ENCODE measurements at places on chromosomes 3 and 15.

GRCh38 chr3:38164643-38164951 lies 740 bp upstream of the OXSR1 start:
- DNase-seq = no peak

- DNase-seq = no peak
These were observed 41.4 kb downstream of the SIDT1 start for GRCh38 chr3:113573728-113574127.

GRCh38 chr3:42290966-42291714 lies 25.2 kb upstream of the CCK start:
- no peak for DNase-seq

DNA sequence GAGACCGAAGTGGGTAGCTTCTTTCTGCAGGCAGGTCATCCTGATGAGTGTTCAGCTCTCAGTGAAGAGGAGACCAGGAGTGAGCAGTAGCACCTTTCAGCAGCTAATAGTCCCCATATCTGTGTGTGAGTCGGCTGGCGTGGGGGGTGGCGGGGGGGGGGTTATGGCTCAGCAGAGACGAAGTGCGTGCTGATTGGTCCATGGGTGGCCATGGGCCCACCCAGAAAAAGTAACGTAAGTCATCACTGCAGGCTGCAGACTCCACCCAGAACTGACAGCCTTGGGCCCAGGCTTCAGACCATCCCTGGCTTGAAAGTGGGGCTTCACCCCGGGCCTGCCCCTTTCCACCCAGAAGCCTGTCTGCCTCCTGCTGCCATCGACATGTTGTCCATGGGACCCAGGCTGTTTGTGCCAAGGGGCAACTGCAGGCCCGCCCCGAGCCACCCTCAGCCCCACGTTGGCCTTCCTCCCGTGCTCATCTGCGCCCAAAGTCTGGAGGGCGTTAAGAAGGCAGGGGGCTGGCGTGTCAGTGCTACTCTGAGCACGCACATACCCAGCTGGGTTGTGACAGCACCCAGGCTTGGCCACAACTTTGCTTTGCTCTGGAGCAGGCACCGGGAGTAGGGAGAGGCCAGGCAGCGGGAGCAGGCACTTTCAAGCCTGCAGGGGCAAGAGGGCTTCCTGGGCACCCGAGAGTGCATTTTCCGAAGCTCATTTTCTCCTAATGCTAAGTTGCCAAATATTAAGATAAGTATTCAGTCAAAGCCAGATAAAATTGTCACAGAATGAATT lies 511.7 kb upstream of the CDIN1 start:
- DNase-seq = no peak

GRCh38 chr3:48563382-48563918 lies at the start of gene UCN2:
UCN2 (minus strand) TSS chr3:48563781; CDS start chr3:48563124, 657 bp downstream.
- DNase-seq = no peak

GRCh38 chr15:31268108-31268501 lies 58.5 kb upstream of the KLF13 start:
- no peak for DNase-seq

DNA sequence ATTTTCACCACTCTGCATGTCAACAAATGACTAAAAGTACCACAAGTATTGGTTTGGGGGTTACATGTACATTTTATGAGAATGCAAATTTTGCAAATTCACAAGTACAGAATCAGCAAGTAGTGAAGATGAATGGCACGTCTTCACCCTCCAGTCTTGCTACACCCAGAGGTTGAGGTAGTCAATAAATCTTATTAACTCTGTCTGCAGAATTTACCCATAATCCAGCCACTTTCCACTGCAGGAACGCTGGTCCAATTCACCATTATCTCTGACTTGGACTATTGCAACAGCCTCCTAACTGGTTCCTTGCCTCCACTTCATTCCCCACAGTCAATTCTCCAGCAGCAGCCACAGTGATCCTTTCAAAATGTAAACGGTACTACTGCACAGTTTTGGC lies 10.6 kb downstream of the PSMA4 start:
- no peak for DNase-seq

All from CD4-positive, alpha-beta T cell treated with Interleukin-10 for 1 hour (primary cell).